ENCODE measurements at places on chromosomes 3 and 15.

DNA sequence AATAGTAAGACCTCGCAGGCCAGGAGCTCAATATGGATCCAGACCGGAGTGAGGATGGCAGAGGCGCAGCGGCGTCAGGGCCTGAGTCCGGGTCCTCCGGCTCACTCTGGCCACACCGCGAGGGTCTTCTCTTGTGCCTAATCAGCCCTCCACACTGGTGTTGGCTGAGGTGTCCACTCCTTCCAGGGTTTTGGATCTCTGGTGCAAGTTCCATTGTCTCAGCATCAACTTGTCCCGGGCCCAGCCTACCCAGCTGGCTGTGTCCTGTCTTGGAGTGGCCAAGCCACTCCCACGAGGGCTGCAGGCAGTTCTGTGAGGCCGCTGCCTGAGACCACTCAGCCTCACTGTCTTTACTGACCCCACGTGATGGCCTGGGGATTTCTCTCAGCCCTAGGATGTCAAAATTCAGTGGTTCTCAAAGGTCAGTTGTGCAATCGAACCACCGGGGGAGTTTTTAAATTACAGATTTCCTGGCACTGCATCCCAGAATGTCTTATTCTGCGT, 12.6 kb upstream of the GOLGA6L7 start:
- peak; percentile 68 for DNase-seq

DNA sequence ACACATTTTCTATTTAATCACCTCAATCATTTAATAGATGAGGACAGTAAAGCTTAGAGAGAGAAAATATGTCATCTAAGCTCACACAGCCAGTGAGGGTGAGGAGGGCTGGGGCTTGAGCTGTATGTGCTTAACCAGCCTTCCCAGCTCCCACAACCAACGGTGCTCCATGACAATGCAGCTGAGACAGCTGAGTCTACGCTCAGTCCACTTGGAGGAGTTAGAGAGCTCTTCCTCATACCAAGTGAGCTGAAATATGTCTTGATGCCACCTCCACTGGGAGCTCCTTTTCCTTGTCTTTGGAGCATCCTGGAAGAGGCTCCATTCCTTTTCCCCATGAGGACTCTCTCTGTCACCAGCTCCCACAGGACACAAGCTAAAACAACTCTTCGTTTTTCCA, 9.3 kb downstream of the HOMER2 start:
- peak; percentile 21 for DNase-seq

DNA sequence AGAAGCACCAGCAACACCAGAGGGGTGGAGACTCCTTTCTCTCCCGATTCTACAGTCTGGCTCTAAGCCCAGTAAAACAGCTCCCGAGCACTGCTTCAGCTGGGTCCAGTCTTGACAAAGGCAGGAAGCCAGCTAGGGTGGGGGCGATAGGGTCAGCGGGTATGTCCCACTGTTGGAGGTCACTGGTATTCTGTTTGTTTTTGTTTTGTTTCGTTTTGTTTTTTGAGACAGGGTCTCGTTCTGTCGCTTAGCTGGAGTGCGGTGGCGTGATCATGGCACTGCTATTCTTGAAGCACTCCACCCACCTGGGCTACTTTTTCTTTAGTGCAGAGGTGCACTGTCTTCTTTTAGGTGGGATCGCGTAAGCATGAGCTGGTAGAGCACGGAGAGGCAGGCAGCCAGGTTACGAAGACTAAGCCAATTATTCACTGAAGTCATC, 16.3 kb downstream of the GCSAM start:
- no peak for DNase-seq

DNA sequence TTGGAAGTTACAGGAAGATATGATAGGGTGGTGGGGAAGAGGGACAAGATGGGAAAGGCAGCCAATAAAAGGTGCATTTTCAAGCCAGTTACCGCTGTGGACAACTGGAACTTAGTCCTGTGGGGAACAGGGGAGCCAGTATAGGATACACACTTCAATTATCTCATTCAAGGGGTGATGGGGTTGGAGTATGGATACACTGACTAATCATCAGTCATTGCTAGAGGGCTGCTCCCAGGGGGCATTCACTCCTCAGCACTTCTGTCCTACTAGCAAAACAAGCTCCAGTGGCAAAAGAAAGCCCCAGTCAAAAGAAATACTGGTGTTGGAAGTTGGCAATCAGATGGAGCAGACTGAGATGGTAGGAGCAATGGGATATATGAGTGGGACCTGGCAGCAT, 183.4 kb upstream of the GADL1 start:
- DNase-seq, result no peak

- no peak for DNase-seq
These were observed 12.0 kb upstream of the GLCE start for GRCh38 chr15:69148465-69148864.

- peak; percentile 28 for DNase-seq
These were observed 50.7 kb upstream of the CCR2 start for GRCh38 chr3:46303240-46303639.

DNA sequence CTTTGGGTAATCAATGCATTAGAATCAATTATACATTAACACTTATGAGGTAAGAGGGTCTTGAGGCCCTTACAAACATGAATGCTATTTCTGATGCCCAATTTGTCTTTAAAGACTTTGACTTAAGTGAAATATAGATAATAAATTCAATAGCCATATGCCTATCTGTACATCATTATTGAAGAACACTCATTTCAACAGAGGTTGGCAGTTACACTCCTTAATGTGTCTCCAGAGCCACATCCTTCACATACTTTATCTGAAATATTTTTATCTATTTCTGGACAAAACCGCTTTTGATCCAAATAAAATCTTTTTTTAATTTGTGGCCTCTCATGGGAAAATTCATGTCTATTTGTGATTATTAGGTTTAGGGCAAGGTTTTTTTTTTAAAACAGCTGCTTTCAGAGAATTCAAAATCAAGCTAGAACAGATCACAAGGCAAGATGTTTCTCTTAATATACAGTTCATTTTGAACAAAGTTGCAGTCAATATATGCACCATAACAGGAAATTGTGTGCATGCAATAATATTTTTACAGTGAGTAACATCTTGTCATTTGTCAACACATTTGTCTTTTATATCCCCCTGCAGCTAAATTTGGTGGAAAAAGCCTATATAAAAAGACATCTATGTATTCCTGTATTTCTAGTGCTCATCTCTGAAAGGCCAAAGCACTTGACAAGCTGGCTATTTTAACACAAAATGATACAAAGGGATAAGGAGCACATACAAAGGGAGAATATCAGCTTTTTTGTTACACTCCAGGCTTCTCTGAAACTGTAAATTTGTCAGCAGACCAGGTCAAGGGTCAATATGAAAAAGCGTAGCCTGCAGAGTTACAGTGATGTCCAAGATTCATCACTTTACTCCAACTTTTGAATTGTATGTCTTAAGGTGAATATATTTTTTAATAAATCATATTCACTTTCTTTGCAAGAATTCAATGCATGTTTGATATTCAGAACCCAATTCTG, 146.2 kb upstream of the DPH6 start:
- no peak for DNase-seq

DNA sequence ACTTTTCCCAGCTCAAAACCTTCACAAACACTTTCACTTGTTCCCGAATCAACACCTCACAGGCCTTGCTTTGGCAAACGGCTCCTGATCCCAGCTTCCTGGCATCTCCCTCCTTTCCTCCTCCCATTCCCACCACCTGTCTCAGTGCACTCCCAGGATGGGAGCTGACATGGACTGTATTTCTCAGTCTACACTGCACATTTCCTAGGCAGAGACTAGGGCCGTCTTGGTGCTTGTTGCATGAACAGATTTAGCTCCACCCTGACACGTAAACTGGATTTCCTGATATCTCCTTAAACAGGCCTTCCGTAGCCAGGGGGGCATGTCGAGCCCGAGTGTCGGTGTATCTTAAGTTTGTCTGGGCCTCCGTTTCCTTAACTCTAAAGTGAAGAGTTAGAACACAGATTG, 790 bp upstream of the WHAMM start:
- no peak for DNase-seq

DNA sequence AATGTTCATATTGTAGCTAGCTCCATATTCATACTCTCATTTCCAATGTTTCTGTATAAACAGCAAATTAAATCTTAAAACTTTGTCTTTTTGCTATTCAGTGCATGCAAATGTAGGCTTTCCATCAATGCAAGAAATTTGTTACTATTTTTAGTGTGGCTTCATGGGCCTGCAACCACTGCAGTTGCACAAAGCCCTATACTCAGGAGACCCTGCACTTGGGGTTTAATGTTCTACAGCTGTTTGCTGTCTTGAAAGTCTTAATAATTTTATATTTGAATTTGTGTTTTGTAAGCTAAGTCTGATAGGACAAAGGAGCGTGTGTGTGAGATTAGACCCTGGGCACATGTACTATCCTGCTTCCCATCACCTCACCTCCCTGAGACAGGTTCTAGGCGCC, 9.6 kb downstream of the PYDC2 start:
- DNase-seq, result no peak

DNA sequence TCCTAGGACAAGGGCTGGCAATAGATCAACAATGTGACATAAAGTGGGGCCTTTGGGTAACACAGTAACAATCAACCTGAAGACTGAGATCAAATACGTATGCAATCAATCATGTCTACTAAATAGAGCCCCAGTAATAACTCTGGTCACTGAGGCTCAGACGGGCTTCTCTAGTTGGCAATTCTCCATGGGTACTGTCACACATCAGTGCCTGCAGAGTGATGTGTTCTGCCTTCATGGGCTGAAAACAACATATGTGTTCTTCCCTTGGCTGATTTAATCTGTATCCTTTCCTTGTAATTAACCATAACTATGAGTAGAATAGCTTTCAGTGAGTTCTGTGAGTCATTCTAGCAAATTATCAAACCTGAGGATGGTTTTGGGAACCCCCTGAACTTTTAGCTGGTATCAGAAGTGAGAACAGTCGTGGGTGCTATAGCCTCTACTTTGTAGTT, 113.6 kb downstream of the TMCO5A start:
- DNase-seq, result no peak
